ENCODE measurements at places on chromosomes 2 and 18. TPM values are rescaled to one million over a fixed set of nuclear protein-coding genes. Genes with fewer than 3 reads are reported as not detected.

GRCh38 chr18:22387364-22387763, 30.4 kb downstream of the CTAGE1 start:
- DNase-seq: no peak

- no peak for DNase-seq
Observed at GRCh38 chr2:73588177-73588576, 54.0 kb downstream of the NAT8 start.

YIPF4 gene
- 19.4 TPM for total RNA-seq

DNA sequence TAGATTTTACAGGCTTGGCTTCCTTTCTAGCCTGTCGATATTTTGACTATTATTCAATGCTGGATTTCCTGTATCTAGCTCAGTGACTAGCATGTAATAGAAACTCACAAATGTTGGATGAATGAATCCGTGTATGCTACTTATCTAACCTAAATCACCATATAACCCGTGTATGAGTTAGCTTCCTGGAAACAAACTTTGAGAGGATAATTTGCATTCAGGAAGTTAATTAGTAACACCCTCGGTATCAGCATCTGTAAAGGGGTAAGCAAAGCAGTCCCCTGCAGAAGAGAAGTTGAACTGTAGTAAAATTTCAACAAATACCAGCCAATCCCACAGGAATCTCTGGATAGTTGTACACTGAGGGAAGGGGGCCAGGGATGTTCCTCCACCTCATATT, 269.4 kb upstream of the LRATD1 start:
- no peak for DNase-seq

- DNase-seq: no peak
Observed at GRCh38 chr18:46335534-46336101, 231.4 kb downstream of the HAUS1 start.

- DNase-seq: no peak
Observed at GRCh38 chr2:199979832-199980628, 24.6 kb downstream of the MAIP1 start.

GRCh38 chr2:181036848-181037603, 56.6 kb downstream of the UBE2E3 start:
- peak; percentile 13 for DNase-seq

GRCh38 chr2:28523902-28524301, 28.0 kb downstream of the PLB1 start:
- no peak for DNase-seq

GRCh38 chr18:75454022-75454795, 26.7 kb upstream of the SMIM21 start:
- DNase-seq: no peak

ATP6V1B1 gene
- 2.5 TPM for total RNA-seq

DNA sequence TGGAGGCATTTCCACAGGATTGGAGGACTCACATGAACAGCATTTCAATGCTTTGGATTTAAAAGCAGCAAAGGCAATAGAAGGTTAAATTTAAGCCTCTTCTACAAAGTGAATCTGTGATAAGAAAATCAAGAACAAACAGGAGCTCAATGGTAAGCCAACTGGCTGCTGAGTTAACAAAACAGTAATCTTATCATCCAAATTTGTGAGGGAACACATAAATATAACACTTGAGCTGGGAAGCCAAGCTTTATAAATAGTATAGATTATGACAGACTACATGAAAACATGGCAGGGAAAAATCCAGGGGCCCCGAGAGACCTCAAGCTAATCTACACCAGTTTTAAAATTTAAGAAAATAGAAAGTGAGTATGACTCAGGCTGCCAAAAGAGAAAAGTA, 108.5 kb upstream of the PGAP1 start:
- no peak for DNase-seq

MEP1B gene
- not detected for total RNA-seq

KCNG3 gene
- total RNA-seq: not detected

- no peak for DNase-seq
Observed at GRCh38 chr2:178530625-178531142, 50.4 kb downstream of the PLEKHA3 start.

DNA sequence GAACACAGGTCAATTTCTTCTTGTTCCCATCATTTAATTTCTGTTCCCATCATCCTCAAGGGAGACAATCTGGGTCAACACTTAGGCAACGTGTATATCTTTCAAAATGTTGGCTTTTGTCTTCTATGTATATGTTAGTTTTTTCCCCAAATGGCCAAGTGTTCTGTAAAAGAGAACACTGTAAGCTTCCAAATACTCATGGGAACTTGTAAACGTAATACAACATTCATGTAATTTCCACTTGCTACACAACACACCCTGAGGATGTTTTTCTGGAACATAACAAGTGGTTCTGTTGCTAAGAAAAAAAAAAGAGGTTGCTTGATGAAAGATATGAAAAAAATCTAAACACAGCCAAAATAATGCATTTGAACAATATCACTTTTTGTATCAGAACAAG, 149.1 kb downstream of the ATAD2B start:
- DNase-seq: no peak

MARCO gene
- total RNA-seq: not detected

FN1 gene
- total RNA-seq: 18,025 TPM

CAPN14 gene
- under 0.01 TPM for total RNA-seq

CAMKMT gene
- total RNA-seq: 7.4 TPM

DNA sequence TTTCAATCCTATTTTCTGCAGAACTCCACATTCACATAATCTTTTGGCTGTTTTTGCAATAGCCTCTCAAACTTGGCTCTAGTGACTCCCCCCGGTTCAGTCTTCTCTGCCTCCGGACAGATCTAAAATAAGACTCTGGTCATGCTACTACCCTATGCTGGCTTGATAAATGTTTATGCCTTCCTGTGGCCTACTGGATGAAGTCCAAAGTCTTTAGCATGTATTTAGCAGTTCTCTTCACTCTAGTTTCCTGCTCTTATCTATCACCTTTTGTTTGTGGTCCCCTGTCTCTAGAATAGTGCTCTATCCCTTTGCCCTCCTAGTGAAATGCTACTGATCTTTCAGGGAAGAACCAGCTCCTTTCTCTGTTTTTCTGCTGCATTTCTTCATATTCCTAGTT, 14.4 kb downstream of the ADCYAP1 start:
- DNase-seq: no peak

GRCh38 chr2:113755835-113756354, 547 bp downstream of the SLC35F5 start:
- peak; percentile 34 for DNase-seq

All from osteoblast (primary cell).